ENCODE measurements at places on chromosomes 5 and 9.
A peak's percentile ranks its signal among the peaks of the same experiment; 100 is the strongest.

DNA sequence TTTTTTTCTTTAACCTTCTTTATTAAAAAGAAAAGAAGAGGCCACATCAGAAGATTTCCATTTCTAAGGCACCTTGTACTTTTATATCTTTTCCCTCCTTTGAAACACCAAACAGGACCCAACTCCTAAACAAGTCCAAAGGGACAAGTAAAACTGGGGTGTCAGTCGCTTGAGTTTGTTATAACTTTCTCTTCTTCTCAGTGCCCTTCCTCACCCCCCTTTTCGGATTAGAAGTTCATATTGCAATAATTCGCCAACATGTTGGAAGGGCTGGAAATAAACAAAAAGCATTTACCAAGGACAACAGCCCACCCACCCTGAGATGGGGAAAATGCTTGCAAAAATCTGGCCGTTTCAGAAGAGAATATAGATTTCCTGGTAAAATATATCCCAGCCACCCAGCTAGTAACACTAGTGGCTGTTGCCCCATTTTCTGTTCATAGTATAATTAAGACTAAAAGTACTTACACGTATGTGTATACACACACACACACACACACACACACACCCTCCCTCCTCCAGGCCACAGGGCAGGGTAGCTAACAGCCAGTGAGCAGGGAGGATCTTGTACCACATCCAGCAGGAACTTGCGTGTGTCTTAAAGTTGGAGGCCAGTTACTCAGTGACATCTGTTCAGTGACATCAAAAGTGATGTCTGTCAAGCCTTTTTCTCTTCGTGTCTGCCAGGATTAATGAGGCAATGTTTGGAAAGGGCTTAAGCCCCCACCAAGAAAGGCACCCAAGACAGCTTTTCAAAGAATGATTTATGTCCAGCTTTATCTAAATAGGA, 149.1 kb upstream of the KLF4 start:
- peak; percentile 84 for DNase-seq

DNA sequence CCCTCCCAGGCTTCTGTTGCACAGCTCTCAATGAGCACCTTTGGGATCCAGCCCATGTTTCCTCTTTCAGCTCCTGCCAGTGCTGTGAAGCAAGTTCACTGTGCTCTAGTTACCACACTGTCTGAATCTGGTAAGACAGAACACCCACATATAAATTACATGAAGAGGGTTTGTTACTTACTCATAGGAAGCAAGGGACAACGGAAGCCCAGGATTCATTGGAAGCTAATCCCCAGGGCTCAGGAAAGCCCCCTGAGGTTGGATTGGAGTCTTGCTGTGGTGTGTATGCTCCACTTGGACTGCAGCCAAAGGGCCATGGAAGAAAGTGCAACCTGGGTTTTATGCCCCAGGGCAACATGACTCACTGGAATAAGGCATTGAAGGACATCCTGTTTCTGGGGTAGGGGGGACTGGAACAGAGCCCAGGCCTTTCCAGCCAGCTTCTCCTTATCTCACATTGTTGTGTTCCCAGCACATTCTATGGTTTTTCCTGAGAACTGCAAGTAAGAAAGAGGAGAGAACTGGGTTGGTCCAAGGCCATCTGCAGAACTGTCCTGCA, 15.6 kb upstream of the CLK4 start:
- DNase-seq = no peak

GRCh38 chr5:176853151-176853778, 42.9 kb downstream of the UNC5A start:
- DNase-seq = no peak

- no peak for DNase-seq
These were observed 1100.1 kb upstream of the CDH10 start for GRCh38 chr5:25744908-25745307.

DNA sequence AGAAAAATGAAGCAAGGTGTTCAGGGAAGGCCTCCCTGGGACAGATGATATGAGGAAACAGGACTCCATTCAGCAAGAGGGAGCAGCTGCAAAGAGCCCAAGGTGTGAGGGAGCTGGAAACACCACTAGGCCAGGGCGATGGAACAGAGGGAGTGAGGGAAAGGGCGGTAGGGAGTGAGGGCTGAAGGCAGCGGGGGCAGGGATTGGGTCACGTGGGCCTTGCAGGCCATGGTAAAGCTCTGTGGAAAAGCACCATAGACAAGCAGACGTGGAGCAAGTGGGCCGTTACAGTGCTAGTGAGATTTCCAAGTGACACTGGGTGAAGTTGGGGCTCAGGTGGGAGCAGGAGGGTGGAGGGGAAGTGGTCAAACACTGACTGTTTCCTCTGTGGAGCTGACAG, 10.8 kb upstream of the PRRC1 start:
- no peak for DNase-seq

DNA sequence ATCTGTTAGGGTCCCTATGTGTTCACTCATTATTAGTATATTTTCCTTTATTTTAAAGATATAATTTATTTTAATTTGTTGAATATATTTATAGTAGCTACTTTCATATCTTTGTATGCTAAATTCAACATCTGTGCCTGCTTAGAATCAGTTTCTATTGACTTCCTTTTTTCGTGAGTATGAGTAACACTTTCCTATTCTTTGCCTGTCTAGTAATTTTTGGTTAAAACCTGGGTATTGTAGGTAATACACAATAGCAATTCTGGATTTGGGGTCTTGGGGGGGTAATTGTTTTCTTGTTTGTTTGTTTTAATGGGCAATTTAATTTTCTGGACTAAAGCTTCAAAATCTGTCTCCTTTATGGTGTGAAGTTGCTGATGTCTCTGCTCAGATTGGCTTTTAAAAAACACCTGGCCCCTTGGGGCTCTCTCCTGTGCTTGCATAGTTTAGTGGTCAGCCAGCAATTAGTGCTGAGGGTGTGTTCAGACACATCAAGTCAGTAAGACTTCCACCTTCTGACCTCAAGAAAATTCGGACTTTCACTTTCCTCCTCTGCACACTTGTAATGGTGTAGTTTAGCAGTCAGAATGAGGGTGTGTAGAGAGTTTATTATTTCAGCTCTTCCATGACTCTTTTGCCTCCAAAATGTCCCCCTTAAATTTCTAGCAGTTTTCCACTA, 124.4 kb upstream of the MAP1B start:
- no peak for DNase-seq

- DNase-seq = no peak
These were observed 499.1 kb downstream of the NFIB start for GRCh38 chr9:13814647-13815400.

- DNase-seq = no peak
These were observed 9.3 kb downstream of the NXNL2 start for GRCh38 chr9:88544245-88544644.

DNA sequence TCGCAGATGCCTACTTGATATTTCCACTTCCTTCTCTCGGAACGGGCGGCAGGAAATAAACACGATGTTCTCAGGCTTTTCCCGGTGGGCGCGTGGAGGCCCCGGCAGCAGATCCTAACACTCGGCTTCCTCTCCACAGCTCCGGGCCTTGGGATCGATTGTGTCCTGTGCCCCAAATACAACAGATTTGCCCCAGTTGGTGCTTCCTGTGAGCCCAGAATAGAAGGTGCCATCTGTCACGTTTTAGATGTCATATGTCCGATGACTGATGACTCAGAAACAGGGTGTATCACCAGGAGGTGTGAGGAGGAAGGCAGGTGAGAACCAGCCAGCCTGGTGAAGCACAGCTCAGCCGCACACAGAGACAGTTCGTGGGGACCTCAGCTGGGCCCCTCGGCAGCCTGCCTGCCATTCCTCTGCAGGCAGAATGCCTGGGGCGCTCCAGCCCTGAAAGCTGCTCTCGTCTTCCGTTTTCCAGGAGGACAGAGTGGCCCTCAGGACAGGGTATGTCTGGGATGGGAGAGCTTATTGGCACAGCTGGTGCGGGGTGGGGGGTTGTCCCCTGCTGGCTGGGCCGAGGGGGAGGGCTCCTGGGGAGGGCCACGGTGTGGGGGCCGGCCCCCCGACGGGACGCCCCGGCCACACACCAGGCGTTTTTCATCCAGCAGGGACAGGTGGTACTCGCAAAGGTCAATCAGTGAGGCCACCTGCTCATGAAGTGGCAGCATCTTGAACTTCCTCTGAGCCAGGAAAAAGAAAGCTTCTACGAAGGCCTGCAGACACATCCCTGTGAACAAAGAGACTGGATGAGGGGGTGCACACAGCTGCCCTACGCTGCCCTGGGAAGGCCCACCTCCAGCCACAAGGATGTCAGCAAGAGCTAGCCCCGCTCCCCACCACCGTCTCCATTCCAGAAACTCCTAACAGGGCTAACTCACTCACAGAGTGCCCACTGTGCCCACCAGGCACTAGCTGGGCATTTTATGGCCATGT, 171.0 kb downstream of the DAB2IP start:
- no peak for DNase-seq

DNA sequence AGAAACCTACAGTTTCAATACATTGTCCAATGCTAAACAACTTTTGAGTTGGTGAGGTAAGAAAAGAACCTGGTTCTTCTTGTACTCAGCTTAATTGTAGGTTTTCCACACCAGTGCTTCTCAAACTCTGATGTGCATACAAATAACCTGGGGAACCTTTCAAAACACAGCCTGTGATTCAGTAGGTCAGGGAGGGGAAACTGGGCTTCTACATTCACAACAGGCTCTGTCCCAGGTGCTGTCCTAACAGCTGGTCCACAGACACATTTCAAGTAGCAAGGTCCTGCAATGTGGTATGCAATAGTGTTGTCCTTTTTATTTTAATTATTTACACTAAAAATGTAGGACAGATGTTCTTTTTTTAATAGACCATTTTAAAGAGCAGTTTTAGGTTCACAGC, 47.4 kb upstream of the SNCAIP start:
- no peak for DNase-seq

GRCh38 chr9:121273064-121273775, 5.3 kb downstream of the GSN start:
- peak; percentile 61 for DNase-seq

DNA sequence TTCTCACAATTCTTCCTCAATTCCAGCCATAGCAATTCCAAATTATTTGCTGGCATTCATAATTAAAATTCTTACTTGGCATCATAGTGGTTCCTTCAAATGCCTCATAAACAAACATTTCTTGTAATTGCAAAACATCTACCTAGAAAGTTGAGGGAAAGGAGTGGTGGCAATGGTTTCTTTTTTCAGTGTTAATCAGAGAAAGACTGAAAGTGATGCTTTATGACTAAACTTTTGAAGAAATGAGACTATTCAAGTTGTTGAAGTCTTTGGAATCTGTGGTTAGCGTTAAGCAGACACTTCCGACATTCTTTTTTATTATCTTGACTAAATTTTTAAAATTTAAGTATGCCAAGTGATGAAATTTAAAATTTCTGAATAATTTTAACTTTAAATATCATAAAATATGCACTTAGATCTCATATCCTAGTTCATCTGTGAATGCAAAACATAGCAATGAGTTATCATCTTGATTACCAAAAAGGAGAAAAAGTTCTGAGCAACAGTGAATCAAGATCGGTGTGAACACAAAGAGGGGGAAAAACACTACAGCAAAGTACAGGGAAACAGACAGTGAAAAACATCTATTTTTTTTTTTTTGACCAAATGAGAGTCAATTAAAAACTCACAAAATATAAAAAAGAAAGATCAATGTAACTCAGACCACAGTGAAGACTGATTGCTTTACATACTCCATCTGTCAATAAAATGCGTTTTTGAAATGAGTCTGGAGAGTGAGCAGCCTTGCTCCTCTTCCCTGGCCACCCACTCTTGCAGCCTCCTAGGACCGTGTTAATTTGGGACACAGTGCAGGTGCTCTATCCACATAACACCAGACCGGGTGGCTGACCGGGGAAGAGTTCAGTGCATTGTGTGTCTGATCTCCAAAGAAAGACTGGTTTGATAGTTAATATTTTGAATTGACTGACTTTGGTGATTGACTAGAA, 20.6 kb upstream of the IL7R start:
- DNase-seq = no peak

GRCh38 chr5:45694971-45695803, 993 bp downstream of the HCN1 start:
- no peak for DNase-seq

- no peak for DNase-seq
These were observed 237.1 kb upstream of the PUM3 start for GRCh38 chr9:3080951-3081350.

GRCh38 chr9:36797471-36798220, 225.0 kb downstream of the MELK start:
- DNase-seq = no peak

- DNase-seq = no peak
These were observed 269.4 kb upstream of the IRX1 start for GRCh38 chr5:3325972-3326840.

DNA sequence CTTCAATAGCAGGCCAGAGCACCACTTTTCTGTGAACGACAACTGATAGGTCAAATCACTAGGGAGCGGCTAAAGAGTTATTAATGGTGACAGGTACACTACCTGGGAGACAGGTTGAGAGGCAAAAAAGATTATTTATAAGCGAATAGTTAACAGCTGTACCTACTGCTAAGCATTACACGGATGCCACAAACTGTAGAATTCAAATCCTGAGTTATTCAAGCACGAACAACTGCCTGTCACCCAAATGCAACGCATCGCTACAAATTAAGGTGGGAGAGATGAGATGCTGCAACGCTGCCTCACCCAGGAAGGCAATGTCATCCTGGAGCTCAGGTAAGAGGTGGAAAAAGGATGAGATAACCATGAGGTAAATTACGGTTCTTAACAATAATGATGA, 342.9 kb downstream of the BNC2 start:
- no peak for DNase-seq

- DNase-seq = no peak
These were observed 299.7 kb downstream of the CWC27 start for GRCh38 chr5:65068410-65068809.

GRCh38 chr5:80644900-80645299, 9.6 kb upstream of the MSH3 start:
- no peak for DNase-seq

GRCh38 chr9:116260531-116260930, 106.9 kb downstream of the PAPPA start:
- no peak for DNase-seq
